ENCODE measurements at places on chromosomes 5 and 9.

DNA sequence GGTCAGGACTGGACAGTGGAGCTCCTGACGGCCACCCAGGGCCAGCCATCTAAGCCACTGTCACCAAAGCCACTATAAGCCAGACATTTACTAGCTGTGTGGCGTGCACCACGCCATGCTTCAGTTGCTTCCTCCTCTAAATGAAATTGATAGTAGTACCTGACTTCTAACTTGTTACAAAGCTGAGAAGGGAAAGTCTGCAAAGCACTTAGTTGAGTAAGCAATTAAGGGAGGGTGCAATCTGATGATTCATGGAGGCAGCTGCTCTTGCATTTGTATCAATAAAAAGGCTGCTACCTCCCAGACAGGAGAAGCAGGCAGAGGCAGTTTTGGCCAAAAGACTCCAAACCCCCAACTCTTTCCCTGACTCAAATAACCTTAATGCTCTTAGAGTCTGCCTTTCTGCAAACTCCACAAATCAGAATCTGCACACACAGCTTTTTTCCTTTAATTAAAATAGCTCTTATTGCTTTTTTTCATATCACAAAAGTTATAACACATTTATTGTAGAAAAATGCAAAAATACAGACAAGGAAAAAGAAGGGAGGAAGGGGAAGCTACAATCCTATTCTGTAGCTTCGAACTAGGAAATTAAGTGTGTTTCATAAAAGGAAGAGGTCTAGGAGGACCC, 19.3 kb upstream of the RAPGEF1 start:
- DNase-seq: no peak

DNA sequence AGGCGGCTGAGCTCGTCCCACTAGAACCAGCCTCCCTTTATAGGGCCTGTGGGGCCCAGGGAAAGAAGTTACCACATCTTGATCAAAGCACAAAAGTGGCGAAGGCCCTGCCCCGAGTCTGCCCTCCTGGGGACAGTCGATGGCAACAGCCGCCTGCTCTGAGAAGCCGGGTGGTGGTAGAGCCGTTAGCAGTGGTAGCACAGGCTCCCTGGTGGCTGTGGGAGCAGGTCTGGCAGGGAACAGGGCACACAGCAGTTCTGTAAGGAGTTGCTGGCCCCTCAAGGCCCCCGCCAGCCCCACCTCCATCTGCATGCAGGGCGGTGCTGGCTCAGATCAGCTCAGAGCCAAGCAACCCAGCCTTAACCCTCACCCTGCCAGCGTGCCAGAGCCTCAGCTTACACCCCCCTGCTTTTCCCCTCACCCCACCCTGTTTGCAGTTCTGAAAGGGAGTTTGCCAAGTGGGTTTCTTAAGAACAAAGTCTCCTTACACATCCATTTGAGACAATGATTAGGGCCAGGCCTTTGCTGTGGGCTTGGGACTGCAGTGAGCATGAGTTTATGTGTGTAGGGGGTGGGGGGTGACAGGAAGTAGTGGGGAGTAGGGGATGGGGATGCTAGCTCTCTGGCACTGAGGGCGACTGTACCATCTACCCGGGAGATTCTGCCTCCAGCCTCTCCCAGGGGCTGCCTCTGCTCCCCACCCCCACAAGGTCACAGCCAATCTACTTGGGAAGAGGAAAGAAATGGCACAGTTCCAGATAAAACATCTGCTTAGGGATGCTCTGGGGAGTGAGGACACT, 11.8 kb downstream of the ACSL6 start:
- no peak for DNase-seq

DNA sequence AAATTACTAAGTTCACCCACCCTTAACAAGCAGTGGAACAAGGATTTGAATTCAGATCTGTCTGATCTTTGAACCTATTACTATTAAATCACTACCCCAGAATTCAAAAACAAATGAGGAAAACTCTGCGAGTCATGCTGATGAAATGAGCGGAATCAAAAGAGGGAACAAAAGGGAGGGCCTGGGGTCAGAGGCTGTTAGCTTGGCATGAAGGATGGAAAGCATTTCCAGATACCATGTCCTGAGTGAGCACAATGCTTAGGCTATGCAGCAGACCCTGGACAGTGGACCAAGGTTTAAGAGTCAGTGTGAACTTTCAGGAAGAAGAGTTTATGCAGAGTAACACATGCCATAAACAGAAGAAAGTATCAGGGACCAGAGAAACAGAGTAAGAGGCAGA, 30.5 kb downstream of the GRIA1 start:
- no peak for DNase-seq

DNA sequence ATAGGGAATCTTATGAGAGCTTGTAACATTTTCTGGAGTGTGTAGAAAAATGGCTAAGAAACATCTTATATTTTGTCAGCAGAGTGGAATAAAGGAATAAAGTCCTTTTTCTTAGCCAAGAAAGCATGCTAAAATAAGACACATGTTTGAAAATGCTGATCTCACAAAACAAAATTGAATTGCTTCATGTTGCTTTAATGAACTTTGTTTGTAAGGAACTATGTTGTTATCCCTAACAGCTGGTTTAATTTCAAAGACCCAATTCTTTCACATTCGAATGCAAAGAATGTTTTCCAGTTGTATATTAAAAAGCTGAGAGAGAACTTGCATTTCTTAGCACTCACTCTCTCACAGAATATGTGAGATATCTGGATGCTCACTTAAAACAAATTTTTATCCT, 107.6 kb downstream of the MUSK start:
- DNase-seq: no peak

DNA sequence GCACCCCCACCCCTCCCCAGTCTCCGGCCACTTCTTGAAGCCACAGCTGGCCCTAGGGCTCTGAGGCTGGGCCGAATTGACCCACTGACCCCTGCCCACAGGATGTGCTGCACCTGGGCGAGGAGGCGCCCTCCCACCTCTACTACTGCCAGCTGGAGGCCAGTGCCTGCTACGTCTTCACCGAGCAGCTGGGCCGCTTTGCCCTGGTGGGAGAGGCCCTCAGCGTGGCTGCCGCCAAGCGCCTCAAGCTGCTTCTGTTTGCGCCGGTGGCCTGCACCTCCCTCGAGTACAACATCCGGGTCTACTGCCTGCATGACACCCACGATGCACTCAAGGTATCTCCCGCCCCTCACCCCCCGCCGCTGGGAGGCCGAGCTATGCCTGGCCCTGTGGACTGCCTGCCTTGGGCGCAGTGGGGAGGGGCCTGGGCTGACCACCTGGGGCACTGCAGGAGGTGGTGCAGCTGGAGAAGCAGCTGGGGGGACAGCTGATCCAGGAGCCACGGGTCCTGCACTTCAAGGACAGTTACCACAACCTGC, 21.3 kb downstream of the HK3 start:
- no peak for DNase-seq

- no peak for DNase-seq
These were observed 32.2 kb upstream of the CDKN2B start for GRCh38 chr9:22041344-22041743.

DNA sequence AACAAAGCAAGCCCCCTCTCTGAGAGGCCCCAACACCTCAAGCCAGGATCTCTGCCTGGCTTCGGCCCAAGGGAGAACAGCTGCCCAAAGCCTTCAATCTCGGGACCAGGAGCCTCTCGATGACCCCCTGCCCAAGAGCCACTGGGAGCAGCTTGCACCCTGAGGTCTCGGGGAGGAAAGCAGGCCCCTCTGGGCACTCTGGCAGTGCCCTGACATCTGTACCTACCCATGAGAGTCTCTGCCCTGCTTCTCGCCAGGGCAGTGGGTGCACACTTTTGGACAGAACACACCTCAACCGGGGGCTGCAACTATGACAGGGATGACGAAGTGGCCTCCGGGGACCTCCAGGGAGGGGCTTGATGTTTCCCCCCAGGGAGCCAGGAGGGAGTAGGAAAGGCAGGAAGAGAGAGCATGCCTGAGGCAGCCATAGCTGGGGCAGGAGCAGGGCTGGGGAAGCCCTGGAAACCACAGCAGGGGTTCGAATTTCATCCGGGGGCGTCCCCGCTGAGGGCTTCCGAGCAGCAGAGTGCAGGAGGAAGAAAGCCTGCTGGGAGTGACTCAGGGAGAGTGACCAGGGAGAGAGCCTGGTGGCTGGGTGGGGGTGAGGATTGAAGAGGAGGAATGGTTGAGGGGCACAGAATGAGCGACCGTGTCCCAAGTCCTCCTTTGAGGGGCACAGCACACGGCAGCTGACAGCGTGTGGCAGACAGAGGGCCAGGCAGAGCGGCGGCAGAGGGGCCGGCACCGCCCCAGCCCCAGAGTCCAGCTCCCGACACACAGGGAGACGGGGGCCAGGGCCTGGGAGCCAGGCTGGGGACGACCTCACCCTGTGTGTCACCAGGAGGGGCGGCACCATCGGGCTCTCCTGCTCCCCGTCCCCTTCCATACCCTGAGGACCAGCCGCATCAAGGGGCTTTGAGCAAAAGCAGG, 1.8 kb downstream of the LPCAT1 start:
- no peak for DNase-seq

GRCh38 chr5:73443829-73444498, 4.6 kb downstream of the FOXD1 start:
- DNase-seq: no peak

- no peak for DNase-seq
These were observed 385.9 kb upstream of the CHD1 start for GRCh38 chr5:99314721-99315120.

DNA sequence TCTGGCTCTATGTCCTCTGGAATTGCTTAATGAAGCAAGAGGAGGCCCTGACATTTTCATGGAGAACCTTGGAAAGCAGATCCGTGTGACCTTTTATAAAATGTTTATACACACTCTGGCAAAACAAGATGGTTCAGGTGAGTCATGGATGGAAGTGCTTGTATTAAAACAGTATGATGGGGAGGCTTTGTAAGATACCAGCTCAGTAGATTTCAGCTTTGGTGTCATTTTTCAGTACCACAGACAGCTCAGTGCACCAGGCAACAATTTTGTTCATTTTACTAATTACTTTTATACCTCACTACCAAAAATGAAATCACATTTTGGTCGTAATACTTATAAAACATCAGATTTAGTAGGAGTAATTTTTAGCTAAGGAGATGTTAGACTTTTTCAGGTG, 5.2 kb downstream of the KCNN2 start:
- DNase-seq: no peak

- DNase-seq: no peak
These were observed 34.7 kb upstream of the ADRB2 start for GRCh38 chr5:148791696-148792095.

DNA sequence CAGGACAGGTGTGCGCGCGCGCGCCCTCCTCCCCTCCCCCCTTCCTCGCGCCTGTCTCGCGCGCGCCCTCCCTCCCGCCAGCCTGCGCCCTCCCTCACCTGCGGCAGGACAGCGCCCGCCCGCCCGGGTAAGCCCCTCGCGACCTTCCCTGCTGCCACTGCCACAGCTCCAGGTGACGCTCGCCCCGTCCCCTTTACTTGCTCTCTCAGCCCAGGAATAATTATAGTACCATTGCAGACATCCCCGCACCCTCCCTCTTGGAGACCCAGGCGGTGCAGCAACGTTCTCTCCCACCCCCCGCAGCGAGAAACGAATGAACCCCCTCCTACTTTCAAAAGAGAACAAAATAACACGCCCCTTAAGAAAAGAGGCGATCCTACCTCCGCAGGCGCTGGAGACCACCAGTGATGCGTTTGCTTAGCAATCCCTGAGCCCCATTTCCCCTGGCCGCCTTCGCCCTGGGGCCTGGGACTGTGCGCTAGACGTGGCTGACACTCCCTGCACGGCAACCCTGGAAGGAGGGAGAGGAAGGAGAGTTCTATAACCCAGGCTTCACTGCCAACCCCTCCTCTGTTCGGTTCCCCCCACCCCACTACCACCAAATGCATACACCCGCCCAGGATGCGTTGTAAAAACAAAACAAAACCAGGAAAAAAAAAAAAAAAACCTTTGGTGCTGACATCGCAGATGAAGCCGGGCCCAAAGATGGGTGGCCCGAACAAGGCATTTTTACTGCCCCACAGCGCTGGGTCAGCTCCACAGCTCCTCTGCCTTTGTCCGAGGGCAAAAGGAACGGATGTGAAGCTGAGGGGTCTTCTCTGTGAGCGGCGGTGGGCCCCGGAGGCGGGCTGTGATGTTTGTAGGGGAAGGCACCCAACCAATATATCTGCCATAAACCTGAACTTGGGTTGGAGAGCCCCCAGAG, 5.6 kb upstream of the PURA start:
- DNase-seq: no peak

GRCh38 chr9:98232926-98233325, 22.5 kb downstream of the TBC1D2 start:
- no peak for DNase-seq

Data from stimulated activated CD8-positive, alpha-beta memory T cell treated with anti-CD3 and anti-CD28 coated beads, Interleukin-4, amount 100 ng/mL, for 24 hours (primary cell).